ENCODE measurements at places on chromosomes 7 and 10. TPM values are rescaled to one million over a fixed set of nuclear protein-coding genes. Genes with fewer than 3 reads are reported as not detected.

Gene SCIN
- 0.26 TPM for total RNA-seq

Gene LGI1
- not detected for total RNA-seq

Gene UPP1
- 38.4 TPM for total RNA-seq

Gene POLD2
- 95.9 TPM for total RNA-seq

Gene SLC39A12
- not detected for total RNA-seq

Gene CTAGE4
- 0.72 TPM for total RNA-seq

Gene ODAD2
- total RNA-seq, result 0.52 TPM

Gene CTAGE6
- not detected for total RNA-seq

Gene AKR1C8
- not detected for total RNA-seq

Gene ZFYVE27
- total RNA-seq, result 15.3 TPM

Gene ANKRD2
- 2.5 TPM for total RNA-seq

Gene VAX1
- total RNA-seq, result not detected

All from epithelial cell of alveolus of lung (primary cell).